Activated CD4-positive, alpha-beta T cell treated with anti-CD3 and anti-CD28 coated beads, Interleukin-2, amount 50 U/mL, for 1 hour (primary cell): ENCODE measurements at places on chromosomes 2 and 18.

GRCh38 chr2:176155356-176156044 is 1.6 kb upstream of the HOXD3 start:
- DNase-seq: no peak

DNA sequence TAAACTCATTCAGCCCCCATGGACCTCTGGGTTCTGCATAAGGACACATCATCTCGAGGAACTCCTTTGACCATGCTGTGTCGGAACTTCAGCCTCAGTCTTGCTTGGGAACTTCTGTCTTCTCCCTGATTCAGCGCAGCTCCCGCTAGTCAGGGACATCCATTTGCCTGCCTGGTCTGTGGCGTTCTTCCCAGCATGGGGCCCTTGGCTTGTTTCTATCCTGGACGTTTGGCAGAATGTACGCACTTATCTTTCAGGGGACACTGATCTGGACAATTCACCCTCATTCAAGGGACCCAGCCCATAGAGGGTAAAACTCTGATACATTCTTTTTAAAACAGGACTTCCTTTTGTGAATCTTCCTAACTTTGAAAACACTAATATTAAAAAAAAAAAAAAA is 75.8 kb upstream of the WIPF1 start:
- no peak for DNase-seq

DNA sequence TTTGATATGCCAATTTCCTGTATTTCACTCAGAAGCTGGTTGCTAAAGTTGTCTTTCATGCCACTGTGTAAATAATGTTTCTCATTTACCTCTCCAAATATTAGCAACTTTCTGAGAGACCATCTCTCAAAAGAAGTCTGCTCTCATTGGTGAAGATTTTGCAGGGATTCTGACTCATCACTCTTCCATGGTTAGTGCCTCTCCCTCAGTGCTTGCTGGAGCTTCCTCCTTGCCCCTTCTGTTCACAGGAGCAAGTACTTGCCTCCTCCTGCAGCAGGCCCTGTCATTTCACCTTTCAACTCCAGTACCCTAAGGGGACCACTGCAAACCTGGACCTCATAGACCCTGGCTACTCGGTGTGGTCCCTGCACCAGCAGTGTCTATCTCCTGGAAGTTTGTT is 168.8 kb downstream of the ZNF385B start:
- no peak for DNase-seq

GRCh38 chr2:54581326-54582039 is 125.4 kb downstream of the SPTBN1 start:
- DNase-seq: no peak

DNA sequence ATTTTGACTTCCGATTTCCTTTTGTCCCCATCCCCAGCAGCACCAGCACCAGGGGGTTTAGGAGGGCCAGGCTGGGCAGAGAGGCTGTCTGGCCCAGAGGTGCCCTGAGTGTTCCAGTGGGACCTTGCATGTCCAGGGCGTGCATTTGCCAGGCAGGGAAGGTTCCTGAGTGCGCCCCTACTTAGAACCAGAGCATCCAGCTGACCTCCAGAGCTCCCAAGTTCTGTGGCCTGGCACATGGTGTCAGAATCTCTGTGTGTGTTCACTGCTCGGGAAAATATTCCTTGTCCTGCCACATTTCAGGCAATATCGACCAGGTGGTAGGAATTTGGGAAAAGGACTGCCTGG is 5.5 kb downstream of the SIX3 start:
- no peak for DNase-seq

DNA sequence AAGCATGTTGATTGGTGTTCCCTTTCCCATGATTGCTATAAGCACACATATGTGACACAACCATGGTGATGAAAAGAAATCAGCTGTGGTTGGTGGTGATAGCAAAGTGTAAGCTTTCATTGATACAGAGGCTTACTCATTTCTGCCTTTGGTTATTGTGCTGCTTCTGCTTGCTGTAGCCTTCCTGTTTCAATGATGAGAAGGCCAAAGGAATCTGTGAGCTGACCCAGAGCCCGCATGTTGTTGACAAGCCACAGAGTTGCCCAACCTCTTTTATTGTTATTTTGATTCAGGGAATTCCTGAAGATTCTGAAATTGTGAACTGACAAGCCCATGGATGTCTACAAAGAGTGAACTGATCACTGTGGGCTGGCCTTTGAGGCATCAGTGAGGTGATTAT is 164.4 kb downstream of the TMEFF2 start:
- DNase-seq: no peak

DNA sequence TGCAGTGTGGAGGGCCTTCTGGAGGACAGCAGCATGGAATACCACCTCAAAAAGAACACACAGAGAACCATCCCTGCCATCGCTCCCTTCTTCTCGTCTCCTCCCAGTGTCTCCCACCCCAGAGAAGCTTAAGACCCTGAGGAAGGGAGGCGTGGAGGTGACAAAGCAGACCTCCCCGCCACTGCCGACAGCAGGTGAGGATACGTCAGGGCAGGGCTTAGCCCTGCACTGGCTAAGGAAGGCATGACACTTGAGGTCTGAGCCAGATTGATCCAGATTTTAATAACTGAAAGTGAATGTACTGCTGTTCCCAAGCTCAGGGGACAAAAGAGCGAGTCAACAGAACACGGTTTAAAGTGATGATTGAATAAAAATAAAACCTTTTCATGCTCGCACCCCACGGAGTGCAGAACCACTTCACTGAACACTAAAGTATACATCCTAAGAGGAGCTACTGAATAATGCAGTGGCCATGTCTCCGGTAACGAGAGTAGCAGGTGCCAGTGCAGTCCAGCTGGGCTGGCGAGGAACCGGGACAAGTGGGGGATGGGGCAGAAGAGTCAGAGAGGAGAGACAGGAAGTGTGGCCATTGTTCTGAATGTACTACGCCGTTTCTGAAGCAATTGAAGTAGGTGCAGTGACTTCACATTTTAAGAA is 391.0 kb downstream of the CDH2 start:
- no peak for DNase-seq

DNA sequence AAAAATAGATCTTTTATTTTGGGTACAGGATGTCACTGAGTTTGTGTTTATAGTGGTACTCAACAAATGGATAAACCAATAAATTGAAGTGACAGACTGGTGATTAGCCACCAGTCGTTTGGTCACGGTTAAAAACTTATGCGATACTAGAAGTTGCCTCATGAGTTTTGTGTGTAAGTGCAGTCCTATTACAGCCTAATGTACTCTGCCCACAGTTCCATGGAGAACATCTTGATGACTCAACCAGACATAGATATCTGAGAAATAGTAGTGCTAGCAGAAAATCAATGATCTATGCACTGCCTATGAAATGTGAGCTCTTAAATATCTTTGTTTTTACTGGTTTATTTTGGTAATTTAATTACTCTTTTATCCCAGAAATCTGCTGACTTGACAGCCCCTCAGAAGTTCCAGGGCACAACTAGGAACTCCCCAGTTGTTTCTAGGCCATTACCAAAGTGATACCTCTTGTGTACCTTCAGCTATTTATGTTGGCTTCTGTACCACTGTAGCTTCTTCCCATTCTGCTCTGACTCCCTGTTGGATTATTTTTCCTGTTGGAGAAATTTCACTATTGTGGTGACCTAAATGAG is 209.1 kb upstream of the KCNJ3 start:
- no peak for DNase-seq

GRCh38 chr2:143132355-143132754 is 3.1 kb downstream of the ARHGAP15 start:
- DNase-seq: no peak
